ENCODE measurements at places on chromosomes 5 and 9.
A peak's percentile ranks its signal among the peaks of the same experiment; 100 is the strongest.

DNA sequence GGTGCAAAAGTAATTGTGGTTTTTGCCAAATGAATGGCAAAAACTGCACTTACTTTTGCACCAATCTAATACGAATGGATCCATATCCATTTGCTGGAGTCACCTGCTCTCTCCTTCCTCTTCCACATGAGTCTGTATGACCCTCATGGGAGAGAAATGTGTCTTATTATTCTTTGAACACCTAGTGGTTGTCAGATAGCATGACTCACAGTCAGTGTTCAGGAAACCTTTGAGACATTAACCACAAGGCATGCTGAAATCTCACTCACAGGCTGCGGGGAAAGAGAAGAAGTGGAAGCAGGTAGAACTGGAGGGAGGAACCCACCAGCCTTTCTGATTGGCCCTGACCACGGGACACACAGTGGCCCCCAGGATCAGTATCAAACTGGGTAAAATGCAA lies 222.8 kb upstream of the KLF4 start:
- DNase-seq = peak; percentile 88

DNA sequence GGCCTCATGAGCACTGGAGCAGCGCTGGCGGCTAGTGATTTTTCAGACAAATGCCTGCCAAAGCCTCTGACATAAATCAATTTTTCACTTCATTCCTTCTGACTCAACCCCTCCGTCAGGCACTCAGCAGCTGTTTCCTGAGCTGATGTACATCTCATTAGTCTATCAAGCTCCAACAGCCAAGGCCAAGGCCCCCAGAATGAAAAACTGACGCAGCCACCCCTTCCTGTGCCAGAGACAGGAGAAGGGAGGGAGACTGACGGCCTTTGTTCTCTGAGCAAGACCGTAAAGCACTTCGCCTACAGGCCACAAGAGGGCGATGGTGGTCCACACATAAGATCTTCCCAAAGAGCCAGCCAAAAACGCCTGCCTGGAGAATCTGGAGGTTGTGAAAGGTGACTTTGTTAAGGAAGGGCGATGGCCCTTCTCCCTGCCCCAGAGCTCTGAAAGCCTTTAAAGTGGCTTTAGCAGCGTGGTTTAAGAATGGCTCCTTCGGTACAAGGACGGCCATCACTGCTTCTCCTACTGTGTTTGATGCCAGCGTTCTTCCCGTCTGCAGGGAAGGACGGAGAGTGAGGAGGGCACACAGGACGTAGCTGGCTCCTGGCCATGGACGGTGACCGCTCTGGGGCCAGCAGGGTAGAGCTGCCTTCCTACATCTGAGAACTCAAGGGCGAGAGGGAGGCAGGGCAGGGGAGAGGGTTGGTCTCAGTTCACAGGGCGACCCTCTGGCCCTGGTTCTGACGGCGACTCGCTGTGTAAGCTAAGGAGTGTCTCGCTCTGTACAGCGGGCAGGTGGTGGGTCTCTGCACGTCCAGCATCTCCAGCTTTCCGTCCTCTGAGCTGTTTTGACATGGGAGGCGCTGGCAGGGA lies 37.0 kb downstream of the ALG2 start:
- peak; percentile 53 for DNase-seq

DNA sequence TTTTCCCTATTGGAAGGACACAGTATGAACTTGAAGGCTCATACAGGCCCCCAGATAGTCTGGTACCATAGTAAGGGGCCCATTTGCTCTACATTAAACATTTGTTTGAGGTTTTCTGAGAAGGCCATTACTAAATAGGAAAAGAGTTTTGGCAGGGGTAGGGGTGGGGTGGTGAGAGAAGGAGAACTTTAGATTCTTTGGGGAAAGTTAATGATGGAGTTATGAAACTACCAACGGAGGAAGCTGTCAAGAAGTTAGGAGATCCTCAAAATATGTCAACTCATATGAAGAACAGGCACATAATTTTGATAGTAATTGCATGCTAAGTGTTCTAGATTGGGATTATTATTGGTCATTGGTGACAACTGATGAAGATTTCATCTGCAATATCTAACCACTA lies 114.7 kb downstream of the TAF11L14 start:
- no peak for DNase-seq

GRCh38 chr5:112004867-112005622 lies 248.1 kb upstream of the NREP start:
- no peak for DNase-seq

DNA sequence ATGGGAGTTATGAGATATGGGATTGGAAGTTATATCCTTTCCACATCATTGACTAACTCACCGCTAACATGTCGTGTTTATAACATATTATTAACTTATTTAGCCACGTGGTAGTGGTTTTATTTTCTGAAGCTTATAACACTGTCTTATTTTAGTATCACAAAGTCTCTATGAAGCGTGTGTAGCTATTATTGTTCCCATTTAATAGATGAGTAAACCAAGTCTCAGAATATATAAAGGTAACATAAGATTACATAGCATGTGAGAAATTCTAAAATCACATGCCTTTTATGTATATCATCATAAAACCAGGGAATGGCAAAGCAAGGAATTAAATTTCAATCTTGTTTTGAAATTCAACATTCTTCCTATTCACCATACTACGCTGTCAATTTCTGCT lies 15.3 kb downstream of the AP3B1 start:
- no peak for DNase-seq

GRCh38 chr5:124789104-124789605 lies 42.7 kb upstream of the ZNF608 start:
- DNase-seq = no peak

DNA sequence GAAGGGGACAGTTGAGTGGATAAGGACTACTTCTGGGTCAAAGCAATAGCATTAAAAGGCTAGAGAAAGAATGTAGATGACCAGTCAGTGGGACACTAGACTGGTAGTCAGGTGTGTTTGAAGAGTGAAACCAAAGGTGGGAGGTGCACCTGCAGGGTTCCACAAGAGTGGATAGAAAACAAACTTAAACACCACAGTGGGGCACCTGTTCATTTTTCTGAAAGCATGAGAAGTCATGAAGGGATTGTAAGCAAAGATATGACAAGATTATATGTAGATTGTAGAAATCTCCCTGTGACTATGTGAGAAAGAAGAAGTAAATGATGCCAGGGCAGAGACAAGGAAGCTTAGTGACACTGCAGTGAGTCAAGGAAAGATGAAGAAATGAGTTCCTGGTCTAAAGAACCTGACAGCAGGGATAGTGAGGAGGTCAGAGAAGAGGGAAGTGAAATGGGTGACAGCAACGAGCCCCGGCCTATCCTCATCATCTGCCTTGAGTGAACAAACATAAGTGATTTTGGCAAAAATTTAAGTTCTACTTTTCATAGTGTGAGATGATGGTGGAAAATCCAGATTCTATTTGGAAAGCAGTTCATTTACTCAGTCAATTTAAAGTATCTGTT lies 296.9 kb downstream of the TLE4 start:
- no peak for DNase-seq

DNA sequence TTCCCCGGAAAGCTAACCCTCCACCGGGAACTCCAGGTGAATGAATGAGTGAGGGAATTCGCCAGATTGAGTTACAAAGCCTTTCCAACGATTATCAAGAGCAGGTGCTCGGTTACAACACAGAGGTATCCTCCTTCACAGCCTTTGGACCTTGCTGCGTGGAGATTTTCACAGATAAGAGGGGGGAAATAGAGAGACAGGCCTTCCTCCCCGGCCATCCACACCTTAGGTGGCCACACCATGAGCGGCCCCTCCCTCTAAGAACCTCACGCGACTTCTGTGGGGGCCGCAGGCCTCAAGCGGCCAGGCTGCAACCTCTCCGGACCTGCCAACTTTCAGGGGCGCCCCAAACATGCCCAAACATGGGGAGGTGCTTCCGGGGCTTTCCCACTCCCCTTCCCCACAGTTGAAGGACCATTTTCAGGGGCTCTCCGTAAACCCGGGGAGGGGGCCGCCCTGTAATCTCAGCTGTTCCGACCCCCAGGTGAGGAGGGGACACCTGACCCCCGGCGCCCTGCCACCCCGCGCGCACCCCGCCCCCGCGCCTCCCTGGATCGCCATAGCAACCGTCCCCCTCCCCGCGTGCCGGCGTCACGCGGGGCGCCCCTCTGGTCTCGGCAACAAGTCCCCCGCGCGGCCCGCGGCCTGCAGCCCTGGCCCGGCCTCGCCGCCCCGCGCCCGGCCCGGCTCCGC lies 603 bp downstream of the DENND1A start:
- DNase-seq = no peak

- no peak for DNase-seq
Measured at GRCh38 chr5:112594095-112594850, 143.4 kb upstream of the APC start.

DNA sequence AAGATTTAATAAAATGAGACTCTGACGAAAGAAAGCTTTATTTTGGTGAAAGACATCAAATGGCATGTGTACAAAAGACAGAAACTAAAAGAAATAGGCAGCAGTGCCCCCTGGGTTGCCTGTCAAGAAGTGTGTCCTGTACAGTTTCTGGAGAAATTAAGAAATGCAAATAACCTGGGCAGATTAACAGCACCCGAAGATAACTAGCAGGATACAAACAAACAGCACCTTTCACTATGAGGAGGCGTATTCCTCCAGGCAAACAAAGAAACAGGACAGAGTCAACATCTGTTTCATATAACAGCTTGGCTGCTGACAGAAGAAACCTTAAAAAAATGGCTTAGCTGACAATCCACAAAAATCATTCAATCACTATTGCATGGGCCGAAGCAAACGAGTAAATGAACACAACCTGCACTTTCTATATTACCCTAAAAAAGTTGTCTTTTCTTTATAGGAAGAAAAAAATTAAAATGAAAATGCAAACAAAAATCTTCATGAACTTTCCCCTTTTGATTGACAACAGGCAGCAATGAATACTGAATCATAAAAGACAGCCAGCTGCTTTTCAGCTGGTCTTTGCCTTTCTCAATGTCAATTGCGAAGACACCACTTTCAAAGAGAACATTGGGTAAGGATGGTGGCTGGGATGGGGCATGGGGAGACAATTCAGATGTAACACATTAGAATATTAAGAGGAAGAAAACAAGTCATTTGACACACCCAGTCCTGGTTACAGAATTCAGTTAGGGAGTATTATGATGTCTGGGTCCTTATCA lies 162.1 kb downstream of the ARL15 start:
- no peak for DNase-seq

- no peak for DNase-seq
Measured at GRCh38 chr5:176723440-176723839, 76.2 kb downstream of the TSPAN17 start.

DNA sequence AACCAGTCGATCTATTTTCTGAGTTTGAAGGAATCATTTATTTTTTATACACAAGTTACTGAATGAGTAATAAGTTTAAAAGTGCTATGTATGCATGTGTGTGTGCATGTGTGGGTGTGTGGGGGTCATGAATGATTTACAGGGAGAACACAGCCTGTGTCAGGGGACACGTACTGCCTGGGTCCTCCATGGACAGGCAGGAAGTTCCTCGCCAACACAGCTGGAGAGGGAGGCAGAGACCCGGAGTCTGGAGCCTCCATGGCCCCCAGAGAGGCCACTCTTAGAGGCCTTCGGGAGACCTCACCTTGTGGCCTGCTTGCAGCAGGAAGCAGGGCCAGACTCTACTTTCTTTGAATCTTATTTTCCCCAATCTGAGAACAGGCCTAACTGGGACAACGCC lies 144.7 kb downstream of the GABBR2 start:
- DNase-seq = no peak

DNA sequence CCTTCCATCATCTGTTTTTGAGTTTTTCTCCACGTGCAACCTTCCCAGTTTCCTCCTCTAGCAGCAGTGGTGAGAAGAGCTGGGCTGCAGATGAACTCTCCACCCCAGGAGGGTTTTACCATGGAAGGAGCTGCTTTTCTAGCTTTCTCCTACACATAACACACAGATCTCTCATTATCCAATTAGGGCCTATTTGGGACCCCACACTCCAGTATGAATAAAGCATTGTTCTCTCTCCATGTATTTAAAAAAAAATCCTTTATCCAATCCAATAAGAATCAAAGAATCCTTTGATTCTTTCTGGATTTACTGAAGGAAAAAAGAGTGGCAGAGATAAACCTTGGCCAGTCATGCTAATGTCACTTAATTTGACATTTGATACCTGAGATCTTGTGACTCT lies 31.6 kb upstream of the NAA35 start:
- no peak for DNase-seq

DNA sequence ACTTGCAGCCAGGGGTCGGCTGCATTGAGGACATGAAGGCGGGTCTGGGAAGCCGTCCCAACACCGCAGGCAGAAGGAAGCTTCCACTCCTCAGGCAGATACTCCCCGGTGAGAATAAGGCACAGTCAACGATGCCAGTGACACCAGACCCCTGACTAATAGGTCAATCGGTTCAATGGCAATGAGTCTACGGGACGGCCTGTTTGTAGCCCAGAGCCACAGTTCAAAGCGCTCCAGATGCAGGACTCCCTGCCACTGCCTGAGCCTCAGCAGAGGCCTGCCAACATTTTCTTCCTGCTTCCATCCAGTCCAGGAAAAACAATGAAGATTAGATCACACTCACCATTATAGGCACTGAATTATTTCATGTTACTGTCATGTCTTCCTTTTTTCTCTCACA lies 84.5 kb upstream of the SIMC1 start:
- DNase-seq = no peak

GRCh38 chr9:131562032-131562959 lies 17.0 kb downstream of the PRRT1B start:
- DNase-seq = no peak

DNA sequence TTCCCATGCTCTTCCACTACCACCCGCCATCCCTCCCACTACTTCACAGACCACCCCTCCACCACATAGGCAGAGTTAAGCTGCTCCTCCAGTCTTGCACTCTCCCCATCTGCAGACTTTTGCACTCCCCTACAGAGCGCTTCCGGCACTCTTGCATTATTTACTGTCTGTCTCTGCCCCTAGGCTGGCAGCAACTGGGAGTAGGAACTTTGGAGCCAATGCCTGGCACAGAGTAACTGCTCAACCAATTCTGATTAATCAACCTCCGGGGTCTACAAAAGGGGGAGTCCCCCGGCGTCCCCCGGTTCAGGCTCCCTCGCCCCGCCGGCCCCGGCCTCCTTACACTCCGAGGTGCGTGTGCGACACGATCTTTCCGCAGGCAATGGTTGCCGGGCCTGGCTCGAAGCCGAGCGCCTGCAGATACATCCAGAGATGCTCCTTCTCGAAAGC lies 498 bp downstream of the HAUS6 start:
- DNase-seq = peak; percentile 4

GRCh38 chr5:112921026-112921832 lies 798 bp downstream of the REEP5 start:
- no peak for DNase-seq

GRCh38 chr9:38004809-38005560 lies 64.0 kb downstream of the SHB start:
- no peak for DNase-seq

DNA sequence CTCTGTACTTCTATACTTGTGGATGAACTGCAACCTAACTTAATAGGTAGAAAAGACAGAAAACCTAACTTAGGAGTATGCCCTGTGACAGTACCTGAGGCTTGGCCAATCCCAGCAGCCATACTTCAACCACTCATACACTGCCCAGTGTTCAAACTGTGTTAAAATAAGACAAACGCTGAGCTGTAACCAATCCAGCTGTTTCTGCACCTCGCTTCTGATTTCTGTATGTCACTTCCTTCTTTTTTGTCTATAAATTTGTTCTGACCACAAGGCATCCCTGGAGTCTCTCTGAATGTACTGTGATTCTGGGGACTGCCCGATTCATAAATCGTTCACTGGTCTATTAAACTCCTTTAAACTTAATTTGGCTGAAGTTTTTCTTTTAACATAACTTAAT lies 41.4 kb downstream of the AUH start:
- DNase-seq = no peak
